ENCODE measurements at places on chromosomes 1 and 21. TPM values are rescaled to one million over a fixed set of nuclear protein-coding genes. Genes with fewer than 3 reads are reported as not detected.

GRCh38 chr1:204295671-204296070, 64.1 kb downstream of the PLEKHA6 start:
- no peak overlapping the region for H3K27ac ChIP-seq
- DNase-seq = no peak
- no peak overlapping the region for H3K4me3 ChIP-seq
- H3K27me3 ChIP-seq = no peaks in the 10 kb centered on the region

- no peaks in the 10 kb centered on the region for H3K27me3 ChIP-seq
- H3K4me3 ChIP-seq = no peak overlapping the region
- H3K36me3 ChIP-seq = no peaks in the 10 kb centered on the region
- H3K27ac ChIP-seq = no peak overlapping the region
- H3K4me1 ChIP-seq = no peaks in the 10 kb centered on the region
- DNase-seq = no peak
Measured at GRCh38 chr21:44286716-44287632, 1.3 kb downstream of the AIRE start.

DNA sequence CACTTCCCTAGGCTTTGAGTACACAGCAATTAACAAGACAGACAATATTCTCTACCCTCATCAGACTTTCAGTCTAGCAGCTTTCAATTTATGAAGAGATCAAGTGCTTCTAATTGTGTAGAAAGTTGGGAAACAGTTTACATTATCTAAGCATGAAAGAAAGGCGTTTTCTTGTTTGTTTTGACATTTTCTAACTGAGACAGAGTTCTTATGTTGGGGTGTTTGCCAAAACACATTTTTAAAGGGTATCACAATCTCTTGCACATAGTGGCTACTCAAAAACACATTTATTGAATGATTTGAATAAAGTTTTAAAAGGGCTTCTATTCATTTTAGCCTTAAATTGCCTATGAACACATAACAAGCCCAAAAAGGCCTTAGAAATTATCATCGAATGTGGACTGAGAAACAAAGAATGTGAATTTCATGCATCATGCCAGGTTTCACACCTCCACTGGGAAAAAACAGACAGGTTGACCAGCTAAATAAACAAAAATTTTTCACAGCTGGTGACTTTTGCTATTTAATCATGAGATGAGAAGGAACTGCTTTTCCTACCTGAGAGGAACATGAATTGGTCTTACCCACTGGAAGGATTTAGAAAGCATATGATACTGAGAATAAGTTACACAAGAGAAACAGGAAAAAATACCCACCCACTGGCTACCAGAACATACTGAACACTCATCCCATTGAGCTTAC, 394.5 kb upstream of the PKN2 start:
- no peaks in the 10 kb centered on the region for H3K27me3 ChIP-seq
- H3K4me1 ChIP-seq = no peaks in the 10 kb centered on the region
- no peaks in the 10 kb centered on the region for H3K36me3 ChIP-seq
- H3K4me3 ChIP-seq = no peak overlapping the region
- H3K27ac ChIP-seq = no peak overlapping the region

DNA sequence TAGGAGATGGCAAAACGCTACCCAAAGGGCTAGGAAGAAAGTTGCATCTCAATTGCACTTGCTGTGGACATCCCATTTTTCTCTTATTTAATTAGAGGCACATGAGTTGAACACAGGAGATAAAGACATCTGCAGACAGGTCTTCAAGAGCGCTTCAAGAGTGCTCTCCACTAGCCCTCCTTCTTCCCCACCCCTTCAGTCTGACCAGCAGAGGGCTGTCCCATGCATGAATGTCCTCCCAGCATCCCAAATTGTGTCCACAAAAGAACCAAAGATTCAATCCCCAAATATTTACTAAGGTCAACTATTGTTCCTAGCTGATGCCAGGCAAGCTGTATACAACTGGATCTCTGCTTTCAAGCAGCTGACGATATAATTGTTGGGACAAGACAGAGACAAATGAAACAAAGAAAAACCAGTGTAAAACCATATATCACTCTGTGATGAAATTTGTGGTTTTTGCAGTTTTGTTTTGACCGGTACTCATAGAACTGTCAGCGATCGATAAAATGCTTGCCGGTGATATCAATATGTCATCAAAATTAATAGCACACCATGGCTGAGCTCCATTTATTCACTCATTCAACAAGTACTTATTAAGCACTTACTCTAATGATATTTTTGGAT, 174.2 kb downstream of the TNR start:
- no peaks in the 10 kb centered on the region for H3K27me3 ChIP-seq
- H3K36me3 ChIP-seq = no peaks in the 10 kb centered on the region
- H3K4me3 ChIP-seq = no peak overlapping the region
- no peak for DNase-seq
- no peak overlapping the region for H3K27ac ChIP-seq

GRCh38 chr1:235011599-235012435, 116.8 kb downstream of the TOMM20 start:
- H3K27ac ChIP-seq = no peak overlapping the region
- H3K36me3 ChIP-seq = no peaks in the 10 kb centered on the region
- H3K4me3 ChIP-seq = no peak overlapping the region
- no peaks in the 10 kb centered on the region for H3K4me1 ChIP-seq
- H3K27me3 ChIP-seq = no peaks in the 10 kb centered on the region

The CCDC181 gene
- not detected for total RNA-seq

The NPR1 gene
- total RNA-seq = 187 TPM

DNA sequence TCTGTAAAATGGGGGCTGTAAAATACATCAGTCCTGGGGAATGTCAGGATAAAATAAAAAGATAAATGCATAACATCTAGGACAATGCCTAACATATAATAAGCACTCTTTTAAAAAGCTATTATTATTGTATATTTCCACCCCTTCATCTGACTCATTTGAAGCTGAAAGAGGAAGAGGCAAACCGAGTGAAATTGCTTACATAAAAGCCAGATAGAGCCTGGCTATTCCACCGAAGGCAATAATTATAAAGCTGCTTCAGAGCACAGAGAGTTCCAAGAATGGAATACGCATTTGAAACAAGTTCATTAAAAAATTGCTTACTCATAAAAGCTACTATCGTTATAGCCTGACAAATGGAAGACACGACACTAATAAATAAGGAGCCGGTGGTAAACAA, 186.1 kb upstream of the CAMK1G start:
- H3K4me1 ChIP-seq = no peaks in the 10 kb centered on the region
- no peaks in the 10 kb centered on the region for H3K36me3 ChIP-seq
- no peak for DNase-seq
- H3K27ac ChIP-seq = no peak overlapping the region
- no peak overlapping the region for H3K4me3 ChIP-seq

DNA sequence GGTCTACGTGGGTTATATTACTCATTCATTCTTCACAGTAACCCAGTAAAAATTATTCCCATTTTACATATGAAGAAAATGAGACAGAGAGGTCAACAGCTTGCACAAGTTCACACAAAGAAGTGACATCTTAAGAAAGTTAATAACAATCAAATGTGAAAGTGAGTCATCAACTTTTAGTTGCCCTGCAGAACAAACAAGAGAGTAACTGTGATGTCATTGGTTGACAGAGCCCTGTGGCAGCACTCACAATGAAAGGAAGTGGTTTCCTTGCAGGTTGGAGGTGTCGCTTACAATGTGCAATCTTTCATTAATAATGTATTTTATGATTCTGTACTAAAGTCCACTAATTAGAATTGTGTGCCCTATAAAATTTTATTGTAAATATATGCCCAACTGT, 369.6 kb downstream of the RYR2 start:
- no peaks in the 10 kb centered on the region for H3K36me3 ChIP-seq
- H3K27ac ChIP-seq = no peak overlapping the region
- DNase-seq = no peak
- no peak overlapping the region for H3K4me3 ChIP-seq

GRCh38 chr1:161048949-161049722, 3.4 kb upstream of the USF1 start:
- peaks cover 7% of the 10 kb centered on the region for H3K4me1 ChIP-seq
- H3K27ac ChIP-seq = no peak overlapping the region
- H3K36me3 ChIP-seq = no peaks in the 10 kb centered on the region
- H3K27me3 ChIP-seq = no peaks in the 10 kb centered on the region

DNA sequence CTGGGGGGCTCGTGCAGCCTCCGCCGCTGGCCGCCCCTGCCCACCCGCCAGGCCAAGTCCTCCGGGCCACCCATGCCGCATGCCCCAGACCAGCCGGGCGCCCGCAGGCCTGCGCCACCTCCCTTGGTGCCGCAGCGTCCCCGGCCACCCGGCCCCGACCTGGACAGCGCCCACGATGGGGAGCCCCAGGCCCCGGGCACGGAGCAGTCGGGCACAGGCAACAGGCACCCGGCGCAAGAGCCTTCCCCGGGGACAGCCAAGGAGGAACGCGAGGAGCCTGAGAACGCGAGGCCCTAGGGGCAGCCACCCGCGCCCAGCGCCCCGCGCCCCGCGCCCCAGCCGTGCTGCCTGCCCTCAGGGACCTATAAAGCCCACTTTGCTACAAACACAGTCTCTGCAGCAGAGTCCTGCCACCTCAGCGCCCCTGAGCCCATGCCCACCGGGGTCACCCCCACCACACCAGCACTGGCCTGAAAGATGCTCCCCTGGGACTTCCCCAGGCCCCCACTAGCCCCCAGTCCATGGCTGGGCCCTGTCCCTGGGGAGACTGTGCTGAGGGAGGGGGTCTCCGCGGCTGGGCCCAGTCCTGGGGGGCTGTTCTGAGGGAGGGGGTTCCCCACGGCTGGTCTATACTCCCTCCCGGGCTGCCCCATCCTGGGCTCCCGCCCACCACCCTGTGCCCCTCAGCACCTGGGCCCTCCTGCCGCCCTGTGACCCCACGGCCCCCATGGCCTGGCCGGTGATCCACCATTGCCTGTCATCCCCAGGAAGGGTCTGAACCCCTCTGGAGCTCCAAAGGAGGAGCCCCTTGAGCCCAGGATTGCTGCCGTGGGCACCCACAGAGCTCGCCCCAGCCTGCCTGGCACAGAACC, 8.6 kb downstream of the TNFRSF18 start:
- H3K4me3 ChIP-seq = no peak overlapping the region
- H3K4me1 ChIP-seq = no peaks in the 10 kb centered on the region
- no peaks in the 10 kb centered on the region for H3K27me3 ChIP-seq
- no peak for DNase-seq
- no peaks in the 10 kb centered on the region for H3K36me3 ChIP-seq
